ENCODE measurements at places on chromosomes 3 and 15.

- DNase-seq, result no peak
These were observed 31.0 kb upstream of the ATOSA start for GRCh38 chr15:52710050-52710707.

DNA sequence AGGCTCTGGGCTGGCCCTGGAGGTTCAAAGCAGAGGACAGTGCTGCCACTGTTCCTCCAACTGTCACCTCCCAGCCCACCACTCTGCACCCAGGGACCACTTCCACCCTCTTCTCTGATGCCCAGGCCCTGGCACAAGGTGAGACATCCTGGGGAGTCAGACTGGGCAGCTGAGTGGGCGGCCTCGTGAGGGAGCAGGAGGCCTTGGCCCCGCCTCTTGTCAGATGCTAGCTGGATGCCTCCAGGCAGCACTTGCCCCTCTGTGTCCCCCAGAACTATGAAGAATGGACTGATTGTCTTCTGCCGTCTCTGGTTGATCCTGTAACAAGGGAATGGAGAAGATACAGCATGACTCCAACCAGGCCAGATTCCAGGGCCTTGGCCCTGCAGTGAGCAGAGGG lies 191.0 kb upstream of the LINGO1 start:
- no peak for DNase-seq

- no peak for DNase-seq
These were observed 54.3 kb downstream of the GSK3B start for GRCh38 chr3:120039642-120040610.

DNA sequence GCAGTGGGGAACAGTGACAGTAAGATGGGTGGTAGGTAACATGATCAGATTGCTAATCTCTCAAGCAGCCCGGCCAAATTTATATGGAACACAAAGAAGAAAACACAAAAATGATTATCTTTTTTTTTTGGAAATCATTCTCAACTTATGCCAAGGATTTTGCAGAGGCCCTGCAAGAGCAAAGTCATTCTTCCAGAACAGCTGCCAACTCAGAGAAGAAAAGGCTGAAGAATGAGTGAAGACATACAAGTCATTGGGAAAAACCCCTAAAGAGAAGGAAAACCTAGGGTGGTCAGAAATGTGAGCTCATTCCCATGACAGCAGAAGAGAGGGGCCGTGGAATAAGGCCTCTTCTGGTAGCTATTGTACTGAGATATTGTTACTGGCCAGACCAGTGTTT lies 246.7 kb downstream of the SHOX2 start:
- DNase-seq, result no peak

DNA sequence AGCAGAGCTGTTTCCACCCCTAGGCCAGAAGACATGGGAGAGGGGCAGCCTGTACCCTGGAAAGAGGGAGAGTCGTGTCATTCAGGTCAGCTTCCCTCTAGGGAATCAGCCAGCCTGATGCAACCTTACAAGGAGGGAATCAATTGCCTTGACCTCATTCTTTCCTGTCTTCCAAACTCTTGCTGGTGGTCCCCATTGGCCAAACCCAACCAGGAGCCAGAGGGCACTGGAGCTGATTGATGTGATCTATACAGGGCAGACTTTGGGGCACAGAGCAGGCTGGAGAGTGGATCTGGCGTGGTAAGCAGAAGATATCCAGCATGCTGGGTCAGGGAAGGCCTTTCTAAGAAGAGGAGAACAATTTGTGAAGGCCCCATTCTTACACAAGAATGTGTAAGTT lies 19.1 kb upstream of the MAGEF1 start:
- no peak for DNase-seq

DNA sequence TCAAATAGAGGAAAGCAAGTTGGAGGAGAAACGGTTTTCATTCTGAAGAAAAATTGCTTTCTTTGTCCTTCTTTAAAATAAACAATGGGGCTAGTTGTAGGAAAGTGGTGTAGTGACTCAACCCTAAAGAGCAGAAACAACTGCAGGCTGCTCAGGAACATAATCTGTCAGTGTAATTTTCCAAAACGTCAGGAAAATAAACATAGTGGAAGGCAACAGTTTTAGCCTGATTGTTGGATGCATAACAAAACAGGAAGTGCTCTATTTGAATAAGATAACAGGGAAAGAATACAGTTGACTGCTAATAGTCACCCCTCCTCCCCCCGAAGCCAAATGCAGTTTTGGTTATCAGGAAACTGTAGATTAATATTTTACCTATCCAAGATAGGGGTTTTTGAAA lies 167.6 kb downstream of the ECT2 start:
- peak; percentile 7 for DNase-seq

DNA sequence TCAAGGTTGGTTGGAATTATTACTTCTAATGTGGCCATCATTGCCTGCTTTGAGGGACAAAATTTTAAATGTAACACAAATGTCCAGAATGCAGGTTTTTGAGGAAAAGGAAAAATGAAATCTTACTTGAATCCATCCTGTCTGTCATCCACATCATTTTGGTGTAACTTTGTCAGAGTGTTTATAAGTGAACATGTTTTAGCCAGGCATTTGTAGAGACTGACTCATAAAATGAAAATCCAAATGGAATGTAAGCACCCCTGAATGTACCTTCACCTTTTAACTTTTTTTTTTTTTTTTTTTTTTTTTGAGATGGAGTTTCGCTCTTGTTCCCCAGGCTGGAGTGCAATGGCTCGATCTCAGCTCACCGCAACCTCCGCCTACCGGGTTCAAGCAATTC lies 141.8 kb upstream of the BNIP2 start:
- DNase-seq, result no peak

GRCh38 chr3:177820683-177821316 lies 623.5 kb upstream of the TBL1XR1 start:
- DNase-seq, result no peak

DNA sequence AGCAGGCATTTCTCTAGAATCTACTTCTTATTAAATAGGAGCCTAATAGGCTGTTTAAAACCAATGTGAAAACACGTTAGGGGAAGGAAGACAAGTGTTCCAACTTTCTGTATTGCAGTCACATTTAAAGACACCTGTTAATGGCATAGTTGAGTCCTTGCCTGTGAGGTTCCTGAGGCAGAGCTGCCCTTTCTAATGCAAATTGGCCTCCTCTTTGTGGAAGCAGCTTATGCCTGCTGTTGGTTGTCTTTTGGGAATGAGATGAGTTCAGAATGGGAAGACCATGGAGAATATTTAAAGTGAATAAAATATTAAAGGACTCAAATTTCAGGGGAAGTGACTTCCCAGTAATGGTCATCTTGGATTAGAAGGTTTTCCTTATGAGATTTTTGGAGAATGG lies 51.2 kb downstream of the NEK11 start:
- DNase-seq, result no peak

GRCh38 chr3:86104154-86104553 lies 886.8 kb downstream of the VGLL3 start:
- DNase-seq, result no peak

DNA sequence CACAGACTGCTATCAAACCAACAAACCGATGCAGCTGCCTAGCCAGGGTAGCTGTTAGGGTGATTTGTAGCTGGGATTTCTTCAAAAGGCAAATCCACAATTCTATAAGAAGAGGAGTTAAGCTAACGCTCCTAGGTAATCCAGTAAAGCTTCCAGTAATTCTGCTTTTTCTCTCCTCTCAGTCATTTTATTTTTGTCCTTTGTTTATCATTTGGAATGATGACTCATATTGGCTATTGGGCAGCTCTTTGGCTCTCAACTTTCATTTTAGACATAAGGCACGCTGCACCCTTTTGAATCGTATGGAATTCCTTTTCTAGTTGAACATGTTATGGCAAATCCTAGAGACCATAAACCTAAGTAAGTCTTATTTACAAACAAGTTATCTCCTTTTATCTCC lies 53.2 kb upstream of the PPARG start:
- no peak for DNase-seq

DNA sequence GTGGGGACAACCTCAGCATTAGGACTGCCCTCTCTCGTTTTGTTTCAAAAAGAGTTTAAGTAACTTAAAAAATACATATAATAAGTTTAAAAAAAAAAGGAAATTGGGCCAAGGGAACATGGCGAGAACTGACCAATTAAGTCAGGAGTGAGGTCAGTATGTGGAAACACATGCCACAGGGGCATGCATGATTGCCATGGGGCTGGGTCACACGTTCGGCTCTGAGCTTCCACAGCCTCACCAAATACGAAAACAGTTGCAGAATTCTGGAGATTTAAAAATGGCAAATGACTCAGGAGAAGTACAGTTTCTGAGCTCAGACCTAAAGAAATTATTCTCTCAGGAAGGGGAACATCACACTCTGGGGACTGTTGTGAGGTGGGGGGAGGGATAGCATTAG lies 24.1 kb downstream of the PDE8A start:
- DNase-seq, result no peak

DNA sequence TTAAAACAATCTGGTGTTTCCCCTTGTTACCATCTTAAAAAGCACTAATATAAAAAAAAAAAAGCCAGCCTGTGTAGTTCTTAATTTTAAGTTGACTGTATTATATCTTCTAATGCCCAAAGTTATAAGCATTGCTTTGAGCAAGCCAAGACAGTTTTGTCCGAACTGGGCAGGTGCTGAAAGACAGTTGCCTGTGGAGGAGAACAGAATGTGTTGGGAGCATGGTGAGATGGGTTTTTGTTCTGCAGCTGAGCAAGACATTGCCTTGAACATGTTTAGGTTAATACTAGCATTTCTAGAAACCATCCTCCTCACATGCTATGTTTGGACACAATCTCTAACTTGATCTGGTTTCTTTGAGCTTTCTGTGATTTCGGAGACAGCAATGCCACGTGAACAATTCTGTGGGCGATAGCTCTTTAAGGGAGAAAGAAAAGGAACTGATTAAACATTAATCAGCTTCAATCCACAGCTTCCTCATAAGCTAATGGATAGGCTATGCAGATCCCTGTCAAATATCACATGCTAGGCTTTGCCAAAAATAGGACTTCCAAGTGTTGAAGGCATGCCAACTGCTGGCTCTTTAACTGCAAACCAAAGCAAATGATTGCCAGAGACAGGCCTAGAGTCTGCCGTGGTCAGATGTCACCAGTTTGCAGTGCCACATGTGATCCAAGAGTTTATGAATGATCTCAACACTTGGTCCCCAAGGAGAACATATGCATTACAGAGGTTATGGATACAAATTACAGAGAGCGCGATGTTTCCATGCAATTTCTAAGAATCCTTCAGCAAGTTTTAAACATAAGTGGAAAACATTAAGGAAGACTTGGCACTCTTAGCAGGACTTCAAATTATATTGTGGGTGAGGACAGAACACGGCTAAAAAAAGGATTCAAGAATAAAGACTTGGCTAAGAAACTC lies 428.1 kb downstream of the ROBO2 start:
- peak; percentile 29 for DNase-seq

GRCh38 chr3:45064512-45065372 lies 38.6 kb downstream of the CLEC3B start:
- no peak for DNase-seq

- DNase-seq, result no peak
These were observed 10.5 kb downstream of the GNAI2 start for GRCh38 chr3:50246517-50246954.

DNA sequence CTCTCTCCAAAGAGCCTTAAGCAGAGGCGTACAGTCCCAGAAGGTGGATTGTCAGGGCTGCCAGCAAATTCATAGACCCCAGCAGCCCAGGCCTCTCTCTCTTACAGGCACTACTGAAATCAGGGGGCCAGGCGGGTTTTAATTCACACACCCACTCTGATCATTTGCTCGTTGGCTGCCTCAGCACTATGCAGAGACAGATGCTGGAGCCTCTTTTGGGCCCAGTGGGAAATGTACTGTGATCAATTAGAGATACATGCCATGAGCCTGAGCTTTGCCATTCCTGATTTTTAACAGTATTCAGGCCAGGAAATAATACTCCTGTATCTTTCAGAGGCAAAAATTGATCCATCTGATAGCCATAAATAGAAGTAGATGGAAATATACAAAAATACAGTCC lies 53.0 kb downstream of the CMTM6 start:
- no peak for DNase-seq

- no peak for DNase-seq
These were observed 279.6 kb downstream of the KLF13 start for GRCh38 chr15:31606194-31606669.

GRCh38 chr15:29204369-29204755 lies 65.3 kb downstream of the NSMCE3 start:
- DNase-seq, result no peak

DNA sequence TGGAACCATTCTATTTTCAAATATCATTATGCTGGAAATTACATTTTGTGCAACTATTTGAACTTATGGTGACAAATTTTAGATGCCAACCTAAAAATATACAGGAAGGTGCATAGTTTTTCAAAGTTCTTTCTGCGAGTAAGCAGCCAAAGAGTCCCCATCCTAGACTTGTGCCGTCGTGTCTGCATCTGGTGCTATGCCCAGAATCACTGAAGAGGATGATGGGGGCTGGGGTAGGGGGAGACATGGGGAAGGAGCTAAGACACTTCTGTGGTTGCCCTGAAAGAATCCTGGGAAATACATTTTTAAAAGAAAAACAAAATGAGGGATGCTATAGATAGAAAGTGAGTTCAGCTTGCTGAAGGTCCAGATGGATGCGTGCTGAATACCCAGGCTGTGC lies 21.2 kb upstream of the FAM81A start:
- DNase-seq, result no peak

DNA sequence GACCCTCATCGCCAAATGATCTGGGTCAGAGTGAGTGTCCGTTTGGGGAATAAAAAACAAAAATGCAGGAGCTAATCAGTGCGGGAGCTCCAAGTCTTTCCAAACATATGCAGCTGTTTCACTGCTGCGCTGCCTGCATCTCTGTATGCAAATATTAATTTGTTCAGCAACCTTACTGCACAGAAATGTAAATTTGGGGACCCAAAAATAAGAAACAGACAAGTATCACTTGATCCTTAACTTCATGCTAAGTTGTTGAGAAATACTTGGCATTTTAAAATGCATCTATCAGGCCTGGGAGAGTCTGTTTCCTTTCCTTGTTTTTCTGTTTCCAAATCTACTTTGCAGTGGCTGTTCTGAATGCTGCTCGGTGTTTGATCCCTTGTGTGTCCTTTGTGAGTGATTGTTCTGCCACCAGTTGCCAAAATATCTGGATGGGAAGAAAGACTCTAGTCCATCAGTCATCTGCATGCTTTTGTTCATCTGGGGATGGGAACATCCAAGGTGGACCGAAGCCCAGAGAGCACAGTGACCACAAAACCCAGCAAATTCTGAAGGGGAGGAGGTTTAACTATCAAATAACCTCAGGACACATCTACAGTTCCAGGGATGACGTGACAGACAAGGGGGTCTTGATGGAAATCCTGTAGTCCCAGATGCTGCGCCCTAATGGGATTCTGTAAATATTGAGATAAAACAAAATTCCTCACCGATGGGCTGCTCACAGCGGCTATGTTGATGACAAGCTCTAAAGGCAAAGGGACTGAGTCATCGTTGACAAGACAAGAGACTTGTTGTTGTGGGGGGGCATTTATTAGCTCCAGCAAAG lies 199.5 kb upstream of the WNT5A start:
- DNase-seq, result no peak

GRCh38 chr15:90184119-90184785 lies 16.9 kb upstream of the SEMA4B start:
- DNase-seq, result peak; percentile 77

DNA sequence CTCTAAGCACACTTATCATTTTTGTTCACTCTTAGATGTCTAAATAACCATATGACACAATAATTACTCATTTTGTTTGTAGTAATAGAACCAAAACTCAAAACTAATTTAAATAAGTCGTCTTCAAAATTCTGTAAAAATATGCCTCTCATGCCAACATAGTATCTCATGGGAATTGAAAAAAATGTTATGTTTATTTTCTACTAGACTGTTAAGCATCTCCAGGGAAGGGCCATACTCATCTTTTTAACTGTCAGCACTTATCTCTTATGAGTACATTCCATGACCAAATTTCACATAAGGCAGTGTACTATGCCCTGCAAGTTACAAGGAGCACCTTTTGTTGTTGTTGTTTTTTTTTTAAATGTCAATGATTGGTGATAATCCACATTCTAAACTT lies 18.3 kb upstream of the USF3 start:
- DNase-seq, result no peak

Measured in putamen (tissue), 1 donor.